Left colon (tissue), 2 donors: ENCODE measurements at places on chromosomes 2 and 18. TPM values are rescaled to one million over a fixed set of nuclear protein-coding genes. Genes with fewer than 3 reads are reported as not detected.
A peak's percentile ranks its signal among the peaks of the same experiment; 100 is the strongest.

ALK gene
- total RNA-seq, result 0.25 TPM

DNA sequence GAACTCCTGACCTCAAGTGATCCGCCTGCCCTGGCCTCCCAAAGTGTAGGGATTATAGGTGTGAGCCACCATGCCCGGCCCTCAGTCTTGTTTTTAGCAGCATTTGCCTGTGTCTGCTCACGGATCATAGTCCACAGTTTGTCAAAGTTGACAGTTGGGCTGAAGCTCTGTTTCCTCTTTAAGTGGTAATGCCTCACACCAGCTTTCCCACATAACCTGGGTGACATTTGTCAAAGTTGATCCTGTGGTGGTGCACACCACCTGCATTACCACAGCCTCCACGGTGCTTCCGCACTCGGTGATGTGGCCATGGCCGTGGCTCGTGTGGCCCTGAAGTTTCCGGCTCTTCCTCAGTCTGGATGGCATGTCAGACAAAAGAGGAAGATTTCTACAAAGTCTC is 27.1 kb downstream of the RAB31 start:
- no peak for DNase-seq

DNA sequence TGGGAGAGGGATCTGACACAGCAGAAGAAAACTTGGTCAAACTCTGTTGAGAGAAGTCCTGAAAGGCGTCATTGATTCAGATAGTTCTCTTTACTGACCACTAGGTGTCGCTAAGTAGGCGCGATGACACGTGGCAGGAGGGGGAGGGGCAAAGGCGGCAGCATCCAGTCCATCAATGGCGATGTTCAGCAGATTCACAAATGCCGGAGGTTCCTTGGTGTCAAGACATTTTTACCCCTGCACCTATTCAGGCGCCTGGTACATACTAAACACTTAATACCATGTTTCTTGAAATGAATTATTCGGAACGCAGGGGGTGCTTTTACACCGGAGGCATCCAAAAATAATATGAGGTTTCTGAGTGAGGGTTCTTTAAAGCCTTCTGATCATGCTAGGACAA is 3.0 kb upstream of the PLEK start:
- DNase-seq, result peak; percentile 55

GRCh38 chr18:37055137-37055802 is 226.3 kb downstream of the KIAA1328 start:
- DNase-seq, result no peak

SAG gene
- total RNA-seq, result not detected

GRCh38 chr2:27369471-27370025 is 590 bp downstream of the EIF2B4 start:
- DNase-seq, result no peak

PID1 gene
- total RNA-seq, result 51.2 TPM

- no peak for DNase-seq
Measured at GRCh38 chr2:171084128-171084527, 76.6 kb downstream of the TLK1 start.

- no peak for DNase-seq
Measured at GRCh38 chr18:57337890-57338289, 14.5 kb upstream of the ST8SIA3 start.

DNA sequence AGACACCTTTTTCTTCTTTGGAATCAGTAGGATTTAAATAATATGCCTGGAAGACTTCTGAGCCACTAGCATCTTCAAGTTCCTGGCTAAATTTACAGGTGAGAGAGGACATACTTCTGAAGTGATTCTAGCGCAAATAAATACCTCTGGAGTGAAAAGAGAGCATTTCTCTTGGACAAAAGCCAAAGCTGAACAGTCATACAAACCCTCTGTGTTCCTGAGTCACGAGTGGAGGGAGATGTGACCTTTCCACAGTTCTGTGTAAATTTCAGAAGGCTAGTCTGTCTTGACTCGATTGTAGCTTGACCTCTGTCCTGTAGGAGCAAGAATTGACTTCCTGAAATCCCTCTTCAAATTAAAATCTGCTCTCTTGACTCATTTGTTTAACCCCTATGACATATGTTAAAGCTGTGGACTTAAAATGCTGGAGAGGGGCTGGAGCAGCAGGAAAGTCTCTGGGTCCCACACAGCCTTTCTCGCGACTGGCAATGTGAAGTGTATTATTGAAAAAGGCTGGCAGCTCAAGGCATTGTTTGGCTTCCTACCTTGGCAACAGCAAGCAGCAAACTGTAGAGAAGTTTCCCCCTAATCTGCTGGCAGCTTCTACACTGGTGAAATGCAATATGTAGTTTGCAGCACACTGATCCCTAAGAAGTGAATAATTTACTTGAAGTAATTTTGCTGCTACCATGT is 79.6 kb upstream of the GCFC2 start:
- no peak for DNase-seq

GREB1L gene
- total RNA-seq, result not detected

TMEM17 gene
- total RNA-seq, result 0.46 TPM

DNA sequence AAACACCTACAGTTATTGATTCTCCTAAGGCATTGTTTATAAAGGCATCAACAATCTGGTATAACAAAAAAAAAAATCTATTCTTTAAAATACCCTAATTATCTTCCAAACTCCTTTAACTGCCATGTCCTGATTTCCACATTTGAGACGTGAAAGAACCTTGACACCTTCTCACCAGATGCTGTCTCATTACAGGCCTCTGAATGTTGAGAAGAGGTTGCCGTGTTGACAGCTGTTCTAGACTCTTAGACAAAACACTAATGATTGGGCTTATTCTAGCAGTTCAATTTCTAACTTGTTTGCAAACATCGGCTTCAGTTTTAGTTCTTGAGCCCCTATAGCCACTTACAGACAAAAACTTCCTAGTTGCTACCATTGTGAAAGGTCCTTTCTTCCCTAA is 988.8 kb downstream of the LRP1B start:
- no peak for DNase-seq

DNA sequence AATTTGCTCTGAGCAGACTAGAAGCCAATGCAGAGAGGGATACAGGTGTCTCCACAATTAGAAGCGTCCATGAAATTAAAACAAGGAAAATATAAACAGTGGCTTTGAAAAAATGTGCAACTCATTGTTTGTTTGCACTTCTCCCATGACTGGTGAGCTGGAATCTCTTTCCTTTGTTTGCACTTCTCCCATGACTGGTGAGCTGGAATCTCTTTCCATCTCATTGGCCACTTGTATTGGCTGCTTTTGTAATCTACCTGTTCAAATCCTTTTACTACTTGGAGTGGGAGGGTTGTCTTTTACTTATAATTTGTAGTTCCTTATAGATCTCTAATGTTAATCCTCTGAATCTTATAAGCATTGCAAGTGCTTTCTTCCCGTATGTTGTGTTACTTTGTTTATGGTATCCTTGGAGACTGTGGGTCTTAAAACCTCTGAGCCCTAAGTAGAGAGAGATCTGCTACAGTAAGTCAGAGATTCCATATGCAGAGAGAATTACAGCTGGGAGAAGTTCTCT is 94.1 kb downstream of the RTN4 start:
- no peak for DNase-seq

DNA sequence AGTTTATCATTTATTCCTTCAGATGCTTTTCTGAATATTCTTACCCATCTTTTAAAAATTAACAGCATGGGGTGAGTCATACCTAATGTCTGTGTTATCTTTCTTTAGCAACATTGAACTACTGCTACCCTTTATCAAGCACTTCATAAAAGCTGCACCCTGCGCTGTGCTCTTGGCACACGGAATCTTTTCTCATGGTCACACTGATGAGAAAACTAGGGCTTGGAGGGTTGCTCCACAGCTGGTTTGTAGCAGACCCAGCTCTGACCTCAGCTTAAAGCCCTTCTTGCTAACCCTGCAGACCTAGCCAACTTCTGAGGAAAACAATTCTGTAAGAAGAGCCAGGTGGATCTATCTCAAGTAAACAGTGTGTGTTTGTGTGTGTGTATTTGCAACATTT is 106.3 kb downstream of the RNF144A start:
- DNase-seq, result no peak
